Stimulated activated CD8-positive, alpha-beta memory T cell treated with anti-CD3 and anti-CD28 coated beads, Interleukin-7, amount 100 ng/mL, for 1 hour (primary cell): ENCODE measurements at places on chromosomes 1 and 21.

DNA sequence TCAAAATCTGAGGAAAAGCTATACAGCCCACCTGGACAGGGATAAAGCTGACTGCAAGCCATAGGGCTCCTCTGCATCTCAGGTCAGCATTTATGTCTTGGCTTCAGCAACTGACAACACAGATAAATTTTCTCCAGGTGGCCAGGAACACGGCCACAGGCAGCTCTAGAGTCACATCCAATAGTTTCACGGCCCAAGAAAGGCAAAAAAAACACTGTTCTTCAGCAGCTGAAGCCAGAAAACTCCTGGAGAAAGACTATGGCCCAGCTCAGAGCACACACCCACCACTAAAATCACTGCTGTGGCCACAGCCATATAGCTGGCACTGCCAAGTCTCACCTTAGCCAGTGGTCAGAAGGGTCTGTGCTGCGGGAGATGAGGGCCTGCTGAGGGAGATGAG, 77.8 kb downstream of the HSF2BP start:
- no peak for DNase-seq

GRCh38 chr1:89605692-89606091, 27.2 kb upstream of the LRRC8C start:
- DNase-seq = no peak

- DNase-seq = no peak
Measured at GRCh38 chr1:54610048-54610447, 13.3 kb downstream of the FAM151A start.

- DNase-seq = no peak
Measured at GRCh38 chr1:920010-920409, 3.7 kb upstream of the SAMD11 start.

GRCh38 chr1:234531151-234531635, 52.2 kb upstream of the TARBP1 start:
- no peak for DNase-seq

- no peak for DNase-seq
Measured at GRCh38 chr1:178060789-178061556, 32.9 kb upstream of the RASAL2 start.

DNA sequence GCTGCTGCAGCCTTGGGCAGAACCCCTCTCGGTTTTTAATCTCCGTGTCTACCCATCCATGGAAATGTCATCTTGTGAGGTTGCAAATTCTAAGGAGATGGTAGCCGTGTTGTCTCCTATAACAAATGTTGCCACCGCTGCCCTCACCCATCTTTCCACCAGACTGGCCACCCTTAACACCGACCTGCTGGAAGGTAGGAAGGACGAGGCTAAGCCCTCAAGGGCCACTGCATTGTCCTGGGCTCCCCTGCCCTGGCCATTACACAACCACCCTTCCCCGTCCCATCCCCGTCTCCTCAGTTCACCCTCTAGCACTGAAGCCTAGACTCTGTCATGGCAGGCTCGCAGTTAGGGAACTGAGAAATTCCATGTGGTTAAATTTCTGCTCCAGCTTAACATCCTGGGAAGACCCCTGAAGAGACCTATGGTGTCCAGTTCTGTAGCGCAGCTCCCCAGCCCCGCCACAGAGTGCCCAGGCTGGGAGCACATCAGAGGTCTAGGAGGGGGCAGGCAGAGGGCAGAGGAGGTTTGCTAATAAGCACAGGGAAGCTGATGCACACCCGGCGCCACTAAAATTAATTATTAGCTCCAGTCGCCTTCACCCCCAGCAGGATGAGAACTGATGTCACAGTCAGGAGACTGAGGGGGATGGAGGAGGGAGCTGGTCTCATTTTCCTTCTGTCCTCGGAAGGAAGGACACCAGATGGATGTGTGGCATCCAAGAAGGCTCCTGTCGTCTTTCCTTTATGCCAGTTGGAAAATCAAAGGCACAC, 38.3 kb downstream of the STUM start:
- no peak for DNase-seq

DNA sequence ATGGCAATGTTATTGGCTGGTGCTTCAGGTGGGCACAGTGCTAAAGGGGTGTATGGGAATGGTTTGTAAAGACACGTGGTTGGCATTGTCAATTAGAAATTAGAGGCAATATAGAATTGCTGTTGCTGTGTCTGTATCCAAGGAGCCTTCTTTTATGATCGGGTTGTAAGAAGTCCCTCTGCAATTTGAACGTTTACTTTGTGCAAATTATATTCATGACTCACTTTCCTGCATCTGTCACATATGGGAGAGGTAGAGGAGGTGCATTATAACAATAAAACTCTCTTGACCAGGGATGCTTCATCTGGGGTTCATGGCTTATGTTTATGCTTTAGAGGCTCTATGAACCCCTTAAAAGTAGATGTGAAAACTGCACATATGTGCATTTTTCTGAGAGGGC, 130.4 kb upstream of the DNAH14 start:
- DNase-seq = no peak

- DNase-seq = no peak
Measured at GRCh38 chr1:153616144-153616916, at the start of gene S100A14. Gene S100A14, minus strand, starts transcription at chr1:153616325. Its CDS starts 467 bp downstream, at chr1:153615858.

- no peak for DNase-seq
Measured at GRCh38 chr1:206557636-206558473, 50.5 kb downstream of the RASSF5 start.

- DNase-seq = peak; percentile 81
Measured at GRCh38 chr1:109532365-109533136, 7.1 kb upstream of the GPR61 start.

DNA sequence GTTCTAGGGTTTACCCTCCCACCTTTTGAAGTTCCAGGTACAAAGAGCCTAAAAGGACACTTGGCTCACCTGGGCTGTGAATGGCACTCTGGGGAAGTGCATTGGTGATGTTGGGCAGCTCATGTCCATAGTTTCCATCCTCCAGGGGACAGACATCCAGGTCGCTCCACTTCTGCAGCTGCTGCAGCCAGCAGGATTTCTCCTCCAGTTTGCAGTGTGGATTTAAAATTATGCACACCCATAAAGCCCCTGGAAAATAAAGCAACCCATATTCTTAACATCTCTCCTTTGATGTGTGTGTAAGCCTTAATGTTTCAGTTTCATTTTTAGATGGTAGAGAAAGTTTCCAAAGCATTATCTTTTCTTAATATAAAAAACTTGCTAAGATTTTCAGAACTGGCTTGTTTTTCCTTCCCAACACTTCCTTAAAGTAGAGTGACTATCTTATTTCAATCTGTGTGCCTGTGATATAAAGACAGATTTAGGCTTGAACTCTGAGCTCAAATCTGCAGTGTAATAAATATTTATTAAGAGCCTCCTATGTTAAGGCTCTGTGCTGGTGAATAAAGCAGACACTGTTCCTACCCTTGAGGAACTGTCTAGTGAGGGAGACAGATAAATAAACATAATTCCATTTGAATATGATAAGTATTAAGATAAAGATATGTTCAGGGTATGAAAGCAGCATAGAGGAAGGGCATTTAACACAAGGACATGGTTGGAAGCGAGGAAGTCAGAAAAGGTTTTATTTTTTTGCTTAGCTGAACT, 39.1 kb downstream of the UROD start:
- no peak for DNase-seq

- no peak for DNase-seq
Measured at GRCh38 chr1:17485281-17485680, 45.8 kb upstream of the RCC2 start.

DNA sequence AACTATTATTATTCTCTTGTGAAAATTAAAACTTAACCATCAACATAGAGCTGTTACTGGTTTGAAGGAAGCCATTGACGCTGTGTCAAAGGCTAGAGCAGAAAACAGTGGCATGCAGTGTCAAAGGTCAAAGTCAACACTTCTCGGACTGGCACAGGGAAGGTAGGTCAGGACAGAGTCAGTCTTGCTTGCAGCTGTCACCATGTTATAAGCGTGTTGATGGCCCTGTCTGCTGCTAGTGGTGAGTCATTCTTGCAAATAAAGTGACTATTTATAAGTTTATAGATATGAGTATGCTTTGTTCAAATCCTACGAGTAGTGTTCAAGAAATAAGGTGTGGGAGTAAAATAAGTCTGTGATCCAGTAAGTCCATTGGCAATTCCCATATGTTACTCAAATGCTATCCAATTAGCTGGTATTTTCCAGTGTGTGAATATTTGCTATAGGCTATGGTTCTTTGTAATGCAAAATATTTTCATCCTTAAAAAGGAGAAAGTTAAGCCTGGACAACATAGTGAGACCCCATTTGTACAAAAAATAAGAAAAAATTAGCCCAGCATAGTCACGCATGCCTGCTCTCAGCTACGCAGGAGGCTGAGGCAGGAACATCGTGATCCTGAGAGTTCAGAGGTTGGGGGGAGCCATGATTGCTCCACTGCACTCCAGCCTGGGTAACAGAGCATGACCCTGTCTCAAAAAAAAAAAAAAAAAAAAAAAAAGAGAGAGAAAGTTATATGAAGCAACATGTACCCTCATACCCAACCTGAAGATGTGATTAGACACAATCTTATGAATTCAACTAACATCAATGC, 26.3 kb upstream of the TINAGL1 start:
- no peak for DNase-seq
